ENCODE measurements at places on chromosomes 1 and 21. TPM values are rescaled to one million over a fixed set of nuclear protein-coding genes. Genes with fewer than 3 reads are reported as not detected.

PTCH2 gene
- not detected for total RNA-seq

LIN28A gene
- total RNA-seq: not detected

CYYR1 gene
- 3.7 TPM for total RNA-seq

AIM2 gene
- 0.29 TPM for total RNA-seq

MNDA gene
- total RNA-seq: not detected

PROK1 gene
- total RNA-seq: not detected

KCNJ9 gene
- not detected for total RNA-seq

S100A5 gene
- total RNA-seq: 2.7 TPM

GSTM2 gene
- 8.9 TPM for total RNA-seq

TTC22 gene
- 4.3 TPM for total RNA-seq

VSIG8 gene
- not detected for total RNA-seq

TSPAN2 gene
- 4.6 TPM for total RNA-seq

S100B gene
- not detected for total RNA-seq

AMPD1 gene
- total RNA-seq: not detected

LCA5L gene
- 0.65 TPM for total RNA-seq

RPTN gene
- total RNA-seq: not detected

DNA sequence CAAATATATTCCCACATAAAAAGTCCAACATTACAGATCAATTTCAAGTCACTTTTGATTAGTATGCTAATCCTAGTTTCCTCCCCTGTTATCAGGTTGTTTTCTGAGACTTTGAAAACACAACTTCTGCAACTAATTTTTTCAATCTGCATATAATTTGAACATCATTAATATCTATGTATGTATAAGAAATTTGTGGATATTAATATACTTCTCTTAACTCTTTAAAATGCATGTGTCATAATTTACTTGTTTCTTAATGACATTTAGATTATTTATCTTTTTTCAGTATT is 48.6 kb downstream of the EXO1 start:
- no peak for DNase-seq

GRCh38 chr1:94528299-94528698 is 13.3 kb downstream of the F3 start:
- DNase-seq: no peak

DNA sequence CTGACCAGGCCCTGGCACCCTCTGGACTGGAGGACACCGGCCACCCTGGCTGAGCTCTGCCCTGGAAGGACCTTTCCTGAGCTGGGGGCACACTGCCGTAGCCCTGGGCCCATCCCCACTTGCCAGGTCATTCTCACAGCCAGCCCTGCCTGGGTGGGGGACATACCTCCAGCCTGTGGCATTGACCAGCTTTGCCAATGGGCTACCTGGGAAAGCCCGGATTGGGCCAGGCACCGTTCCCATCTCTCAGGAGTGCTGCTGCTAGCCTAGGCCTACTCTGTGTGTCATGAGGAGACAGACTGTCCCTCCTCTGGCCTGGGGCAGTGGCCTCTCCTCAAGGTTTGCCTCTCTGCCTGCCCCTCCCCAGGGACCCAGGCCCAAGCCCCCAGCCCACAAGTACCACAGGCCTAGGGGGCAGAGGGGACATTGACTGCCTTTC is 40.0 kb downstream of the COQ8A start:
- DNase-seq: no peak

GRCh38 chr1:225257081-225257480 is 170.8 kb downstream of the LBR start:
- DNase-seq: no peak

- no peak for DNase-seq
Measured at GRCh38 chr21:40706806-40707655, 139.9 kb downstream of the DSCAM start.

- no peak for DNase-seq
Measured at GRCh38 chr1:184492536-184492935, 105.7 kb downstream of the C1orf21 start.

GRCh38 chr1:57832612-57833011 is 408.8 kb upstream of the DAB1 start:
- DNase-seq: no peak

DNA sequence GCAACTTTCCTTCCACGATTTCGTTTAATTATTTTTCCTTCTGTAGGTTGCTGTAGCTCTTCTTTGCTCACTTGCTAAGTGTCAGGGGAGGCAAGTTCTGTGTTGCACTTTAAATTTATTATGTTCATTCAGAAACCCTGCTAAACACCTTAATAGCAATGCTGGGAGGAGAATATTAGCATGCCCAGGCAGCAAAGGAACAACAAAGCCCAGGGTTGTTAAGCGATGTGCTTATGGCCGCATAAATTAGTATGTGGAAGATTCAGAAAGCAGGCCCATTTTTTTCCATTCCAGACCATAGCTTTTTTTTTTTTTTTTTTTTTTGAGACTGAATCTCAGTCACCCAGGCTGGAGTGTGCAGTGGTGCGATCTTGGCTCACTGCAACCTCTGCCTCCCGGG is 151.3 kb downstream of the BACH1 start:
- no peak for DNase-seq

GRCh38 chr1:162023547-162024501 is at the start of gene OLFML2B:
Gene OLFML2B (minus strand): TSS chr1:162023869. CDS start chr1:162023430, 439 bp downstream.
- DNase-seq: peak; percentile 71

GRCh38 chr1:100440075-100440809 is 87.9 kb downstream of the CDC14A start:
- no peak for DNase-seq

- DNase-seq: no peak
Measured at GRCh38 chr21:45055861-45056260, 18.5 kb upstream of the ADARB1 start.

DNA sequence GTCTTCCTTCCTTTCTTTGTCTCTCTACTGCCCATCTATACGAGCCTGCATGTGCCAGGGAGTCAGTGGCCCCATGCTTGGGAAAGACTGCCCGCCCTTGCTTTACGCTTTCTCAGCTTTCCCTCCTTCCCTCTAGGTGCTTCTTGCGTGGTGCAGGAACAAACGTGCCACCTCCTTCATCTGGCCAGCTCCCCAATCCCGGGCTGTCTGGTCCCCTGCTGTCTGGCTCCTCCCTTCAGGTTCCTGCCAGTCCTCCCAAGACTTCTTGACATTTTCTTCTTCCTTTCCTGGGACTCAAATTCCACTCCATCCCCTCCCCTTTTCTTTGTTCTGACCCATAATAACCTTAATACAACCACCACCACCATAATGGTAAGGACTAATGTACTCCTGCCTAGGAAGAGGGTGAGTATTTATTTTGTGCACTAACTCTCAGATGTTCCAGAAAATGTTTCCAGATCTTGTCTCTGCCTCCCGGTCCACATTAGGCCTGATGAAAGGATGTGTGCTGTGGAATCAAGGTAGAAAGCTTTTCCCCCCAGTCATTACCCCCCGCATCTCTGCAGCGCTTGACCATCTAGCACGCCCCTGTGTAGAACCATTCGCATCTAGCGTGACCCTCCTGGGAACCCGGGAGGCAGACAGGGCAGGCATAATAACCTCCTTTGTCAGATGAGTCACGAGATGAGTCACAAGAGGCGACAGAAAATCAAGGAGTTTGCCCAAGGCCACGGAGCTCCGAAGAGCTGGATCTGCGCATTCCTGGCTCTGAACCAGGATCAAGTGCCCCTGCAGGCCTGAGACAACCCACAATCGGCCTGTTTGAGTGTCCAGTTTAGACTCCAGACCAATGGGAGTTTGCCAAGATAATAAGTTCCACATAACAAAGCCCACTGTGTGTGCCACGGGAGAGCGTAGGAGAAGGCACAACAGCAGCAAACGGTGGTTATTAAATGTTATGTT is 60.1 kb upstream of the NEK2 start:
- DNase-seq: peak; percentile 51

DNA sequence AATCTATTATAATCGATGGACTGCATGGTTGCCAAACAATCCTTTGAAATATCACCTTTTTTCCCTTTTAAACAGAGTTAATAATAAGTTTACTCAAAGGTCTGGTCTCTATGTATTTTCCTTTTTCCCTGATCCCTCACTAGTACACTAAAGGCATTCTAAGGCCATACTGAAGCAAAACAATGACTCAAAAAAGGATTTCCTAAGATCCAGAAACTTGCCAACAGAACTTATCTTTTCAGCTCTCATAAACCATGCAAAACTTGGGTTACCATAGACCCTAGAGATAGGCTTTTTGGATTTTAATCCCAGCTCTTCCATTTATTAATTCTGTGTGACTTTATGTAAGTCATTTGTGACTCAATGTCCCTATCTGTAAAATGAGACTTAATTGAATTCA is 77.1 kb downstream of the IFI44 start:
- DNase-seq: no peak

- DNase-seq: no peak
Measured at GRCh38 chr1:66374148-66374547, 159.8 kb upstream of the SGIP1 start.

DNA sequence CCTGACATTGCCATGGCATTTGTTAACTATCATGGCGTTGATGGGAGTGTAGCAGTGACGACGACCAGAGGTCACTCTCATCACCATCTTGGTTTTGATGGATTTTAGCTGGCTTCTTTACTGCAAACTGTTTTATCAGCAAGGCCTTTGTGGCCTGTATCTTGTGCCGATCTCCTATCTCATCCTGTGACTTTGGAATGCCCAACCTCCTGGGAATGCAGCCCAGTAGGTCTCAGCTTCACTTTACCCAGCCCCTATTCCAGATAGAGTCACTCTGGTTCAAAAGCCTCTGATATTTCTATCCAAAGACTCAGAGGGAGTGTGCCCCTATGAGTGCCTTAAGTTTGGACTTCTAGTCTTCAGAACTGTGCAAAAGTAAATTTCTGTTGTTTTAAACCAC is 130.1 kb downstream of the ADAMTS1 start:
- no peak for DNase-seq

- no peak for DNase-seq
Measured at GRCh38 chr1:11071463-11072215, 11.8 kb upstream of the SRM start.

- DNase-seq: no peak
Measured at GRCh38 chr1:115210302-115210711, 121.0 kb upstream of the TSPAN2 start.

- no peak for DNase-seq
Measured at GRCh38 chr1:241697640-241698018, 45.5 kb downstream of the WDR64 start.

DNA sequence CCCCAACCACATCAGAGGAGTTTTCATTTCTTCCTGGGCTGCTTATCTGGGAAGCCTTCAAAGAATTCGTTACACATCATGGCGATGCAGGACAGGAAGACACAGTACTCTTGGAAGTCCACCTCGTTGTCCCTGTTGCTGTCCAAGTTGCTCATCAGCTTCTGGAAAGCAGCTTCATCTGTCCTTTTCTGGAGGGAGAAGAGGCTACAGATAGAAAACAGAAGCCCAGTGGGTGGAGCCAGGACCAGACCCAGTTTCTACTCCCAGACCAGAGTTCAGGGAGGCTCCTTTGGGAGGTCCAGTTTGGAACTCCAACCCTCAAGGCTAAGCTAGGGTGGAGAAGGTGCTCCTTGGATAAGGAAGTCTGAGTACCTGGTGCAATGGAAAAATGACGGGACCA is 1.9 kb downstream of the S100A4 start:
- no peak for DNase-seq

- no peak for DNase-seq
Measured at GRCh38 chr1:68511254-68511653, 14.4 kb upstream of the DEPDC1 start.

GRCh38 chr1:177812144-177812543 is 157.7 kb downstream of the SEC16B start:
- no peak for DNase-seq

DNA sequence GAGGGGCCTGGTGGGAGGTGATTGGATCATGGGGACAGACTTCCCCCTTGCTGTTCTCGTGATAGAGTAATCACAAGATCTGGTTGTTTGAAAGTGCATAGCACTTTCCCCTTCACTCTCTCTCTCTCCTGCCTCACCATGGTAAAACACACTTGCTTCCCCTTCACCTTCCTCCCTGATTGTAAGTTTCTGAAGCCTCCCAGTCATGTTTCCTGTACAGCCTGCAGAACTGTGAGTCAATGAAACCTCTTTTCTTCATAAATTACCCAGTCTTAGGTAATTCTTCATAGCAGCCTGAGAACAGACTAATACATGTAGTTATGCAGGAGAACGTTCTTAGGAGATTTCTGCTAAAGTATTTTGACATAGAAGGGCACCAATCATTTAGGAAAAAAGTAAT is 59.9 kb upstream of the FBXO28 start:
- no peak for DNase-seq

GRCh38 chr21:28167366-28167765 is 825.3 kb downstream of the LTN1 start:
- DNase-seq: no peak

- no peak for DNase-seq
Measured at GRCh38 chr21:40507978-40508377, 339.0 kb downstream of the DSCAM start.

DNA sequence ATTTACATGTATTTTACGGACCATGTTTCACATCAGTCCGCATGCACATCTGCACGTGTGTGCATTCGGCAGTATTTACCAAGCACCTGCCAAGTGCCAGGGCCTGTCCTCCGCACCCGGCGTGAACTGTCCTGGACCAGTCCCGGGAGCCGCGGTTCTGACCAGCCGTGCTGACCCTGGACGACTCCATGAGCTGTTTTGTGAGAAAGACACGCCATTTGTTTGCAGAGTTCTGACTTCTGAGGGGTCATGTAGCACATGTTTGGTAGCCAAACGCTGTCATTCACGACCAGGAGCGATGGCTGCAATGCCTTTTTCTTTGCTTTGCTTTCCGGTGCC is 3.3 kb upstream of the OLIG2 start:
- DNase-seq: no peak

GRCh38 chr1:193060938-193061337 is 1.5 kb downstream of the RO60 start:
- DNase-seq: no peak

GRCh38 chr1:168585191-168585590 is 8.8 kb downstream of the XCL1 start:
- DNase-seq: peak; percentile 61

DNA sequence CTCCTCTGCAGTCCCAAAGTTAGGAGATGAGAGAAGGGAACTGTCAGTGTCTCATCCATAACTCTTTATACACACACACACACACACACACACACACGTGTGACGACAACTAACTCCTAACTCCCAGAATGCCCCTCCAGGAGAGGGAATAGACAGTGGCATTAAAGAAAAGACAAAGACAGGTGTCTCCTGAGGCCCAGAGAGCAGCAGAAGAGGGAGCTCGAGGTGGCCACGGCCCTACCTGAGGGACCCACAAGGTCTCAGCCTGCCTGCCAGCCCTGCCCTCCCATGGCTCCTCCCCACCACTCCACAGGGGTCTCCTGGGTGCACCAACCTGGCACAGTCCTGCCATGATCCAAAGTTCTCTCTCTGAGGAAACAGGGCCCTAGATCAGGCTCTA is 1.6 kb upstream of the PHLDA3 start:
- no peak for DNase-seq

- DNase-seq: no peak
Measured at GRCh38 chr1:176720838-176721237, 257.9 kb downstream of the PAPPA2 start.

- no peak for DNase-seq
Measured at GRCh38 chr1:93653656-93654055, 28.0 kb downstream of the BCAR3 start.

- DNase-seq: no peak
Measured at GRCh38 chr21:15761507-15762100, 31.8 kb downstream of the USP25 start.
